ENCODE measurements at places on chromosomes 7 and 10. TPM values are rescaled to one million over a fixed set of nuclear protein-coding genes. Genes with fewer than 3 reads are reported as not detected.

DNA sequence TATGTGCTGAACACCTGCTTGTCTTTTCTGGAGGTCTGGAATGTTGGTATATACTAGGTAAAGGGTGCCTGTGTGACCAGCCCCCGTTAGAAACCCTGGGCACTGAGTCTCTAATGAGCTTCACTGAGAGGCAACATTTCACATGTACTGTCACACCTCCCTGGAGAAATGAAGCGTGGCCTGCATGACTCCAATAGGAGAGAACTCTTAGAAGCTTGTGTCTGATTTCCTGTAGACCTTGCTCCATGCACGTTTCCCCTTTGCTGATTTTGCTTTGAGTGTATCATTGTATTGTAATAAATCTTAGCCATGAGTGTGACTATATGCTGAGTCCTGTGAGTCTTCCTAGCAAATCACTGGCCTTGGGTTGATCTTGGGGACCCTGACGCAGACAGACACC, 82.8 kb downstream of the PPP1R3C start:
- no peak for DNase-seq

DNA sequence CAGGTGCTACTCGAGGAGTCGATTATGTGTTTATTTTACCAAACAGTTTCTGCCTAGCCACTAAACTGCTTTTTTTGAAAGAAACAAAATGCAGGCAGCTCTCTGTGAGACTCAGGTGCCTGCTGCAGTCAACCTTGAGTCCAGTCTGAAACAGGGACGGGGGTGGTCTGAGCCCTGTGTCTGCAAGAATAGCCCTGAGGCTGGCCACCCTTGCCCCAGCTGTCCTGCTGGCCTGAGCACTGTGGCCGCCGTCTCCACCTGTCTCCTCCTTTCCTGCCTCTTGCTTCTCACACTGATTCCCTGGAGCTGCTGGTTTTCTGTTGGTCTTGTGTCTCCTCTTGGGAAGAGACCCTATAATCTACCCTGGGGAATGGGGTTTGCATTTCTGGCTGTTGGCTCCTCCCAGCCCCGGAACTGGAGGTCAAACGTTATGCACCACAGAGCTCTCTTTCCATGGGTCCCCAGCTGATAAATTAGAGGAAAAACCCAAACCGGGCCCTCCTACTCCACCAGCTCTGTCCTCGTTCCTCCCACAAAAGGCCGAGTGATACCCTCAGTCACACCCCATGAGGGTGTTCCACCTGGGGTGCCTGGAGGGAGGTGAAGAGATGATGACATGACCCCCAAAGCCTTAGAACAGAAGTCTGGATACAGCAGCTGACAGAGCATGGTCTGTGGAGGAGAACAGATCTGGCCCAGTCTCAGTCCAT, 15.0 kb upstream of the SLC18A3 start:
- DNase-seq, result no peak

- no peak for DNase-seq
Measured at GRCh38 chr10:93064874-93065660, 4.5 kb downstream of the CYP26C1 start.

- no peak for DNase-seq
Measured at GRCh38 chr10:32548208-32548607, 102.3 kb downstream of the CCDC7 start.

GRCh38 chr7:50649259-50649885, 84.2 kb upstream of the DDC start:
- DNase-seq, result peak; percentile 11

DNA sequence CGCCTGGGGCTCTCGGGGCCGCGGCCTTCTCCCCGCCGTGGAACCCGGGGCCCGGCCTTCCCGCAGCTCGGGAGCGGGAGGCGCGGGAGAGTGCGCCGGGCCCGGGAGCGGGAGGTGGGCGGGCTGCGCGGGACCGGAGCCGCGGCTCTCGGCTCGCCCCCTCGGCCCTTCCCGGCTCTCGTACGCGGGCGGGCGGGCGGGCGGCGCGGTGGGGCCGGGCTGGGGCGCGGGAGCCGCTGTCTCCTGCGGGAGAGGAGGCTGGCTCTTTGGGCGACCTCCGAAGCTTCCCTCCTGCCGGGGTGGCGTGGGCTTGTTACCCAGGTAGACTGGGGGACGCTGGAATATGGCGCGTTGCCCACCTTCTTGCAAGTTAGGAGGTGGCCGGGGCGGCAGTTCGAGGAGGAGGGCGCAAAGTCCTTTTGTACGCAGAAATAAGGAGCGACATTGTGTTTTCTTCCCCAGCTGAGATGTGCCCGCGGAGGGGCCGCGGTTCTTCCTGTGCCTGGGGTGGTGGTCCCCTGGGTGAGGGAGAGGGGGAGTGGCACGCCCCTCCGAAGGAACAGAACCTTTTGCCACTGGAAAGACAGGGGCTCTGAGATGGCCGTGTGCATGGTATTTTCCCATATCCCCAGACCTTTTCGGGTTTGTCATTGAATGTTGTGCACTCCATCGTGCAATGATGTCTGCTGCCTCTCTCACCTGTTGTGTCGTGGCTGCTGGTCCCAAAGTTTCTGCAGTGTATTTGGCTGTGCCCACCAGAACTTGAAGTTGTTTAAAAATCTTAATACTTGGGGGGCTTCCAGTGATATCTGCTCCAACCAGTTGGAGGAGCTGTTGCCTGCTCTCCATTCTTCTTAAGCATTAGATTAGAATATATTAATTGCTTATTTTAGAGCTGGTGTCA, 844 bp downstream of the NRF1 start:
- DNase-seq, result peak; percentile 40

- DNase-seq, result no peak
Measured at GRCh38 chr7:101133621-101134398, 6.9 kb downstream of the SERPINE1 start.

Gene GPRIN2
- total RNA-seq, result not detected

Gene DNA2
- 34.7 TPM for total RNA-seq

Gene RSU1
- total RNA-seq, result 74.9 TPM

Gene DPP6
- total RNA-seq, result not detected

Gene TRDMT1
- total RNA-seq, result 12.3 TPM
